Activated CD4-positive, alpha-beta T cell treated with anti-CD3 and anti-CD28 coated beads, Interleukin-2, amount 50 U/mL, for 1 hour (primary cell): ENCODE measurements at places on chromosomes 5 and 9.

GRCh38 chr9:95004411-95005277, 278.1 kb downstream of the AOPEP start:
- DNase-seq = peak; percentile 21

- DNase-seq = no peak
These were observed 180.7 kb downstream of the KDM4C start for GRCh38 chr9:6938447-6938846.

GRCh38 chr9:6672118-6672517, 26.6 kb upstream of the GLDC start:
- no peak for DNase-seq

- DNase-seq = no peak
These were observed 204.8 kb downstream of the CDH9 start for GRCh38 chr5:26833596-26833995.

- DNase-seq = no peak
These were observed 329.6 kb downstream of the GABRB2 start for GRCh38 chr5:161216877-161217276.

GRCh38 chr5:116577064-116577788, 2.6 kb upstream of the SEMA6A start:
- no peak for DNase-seq

DNA sequence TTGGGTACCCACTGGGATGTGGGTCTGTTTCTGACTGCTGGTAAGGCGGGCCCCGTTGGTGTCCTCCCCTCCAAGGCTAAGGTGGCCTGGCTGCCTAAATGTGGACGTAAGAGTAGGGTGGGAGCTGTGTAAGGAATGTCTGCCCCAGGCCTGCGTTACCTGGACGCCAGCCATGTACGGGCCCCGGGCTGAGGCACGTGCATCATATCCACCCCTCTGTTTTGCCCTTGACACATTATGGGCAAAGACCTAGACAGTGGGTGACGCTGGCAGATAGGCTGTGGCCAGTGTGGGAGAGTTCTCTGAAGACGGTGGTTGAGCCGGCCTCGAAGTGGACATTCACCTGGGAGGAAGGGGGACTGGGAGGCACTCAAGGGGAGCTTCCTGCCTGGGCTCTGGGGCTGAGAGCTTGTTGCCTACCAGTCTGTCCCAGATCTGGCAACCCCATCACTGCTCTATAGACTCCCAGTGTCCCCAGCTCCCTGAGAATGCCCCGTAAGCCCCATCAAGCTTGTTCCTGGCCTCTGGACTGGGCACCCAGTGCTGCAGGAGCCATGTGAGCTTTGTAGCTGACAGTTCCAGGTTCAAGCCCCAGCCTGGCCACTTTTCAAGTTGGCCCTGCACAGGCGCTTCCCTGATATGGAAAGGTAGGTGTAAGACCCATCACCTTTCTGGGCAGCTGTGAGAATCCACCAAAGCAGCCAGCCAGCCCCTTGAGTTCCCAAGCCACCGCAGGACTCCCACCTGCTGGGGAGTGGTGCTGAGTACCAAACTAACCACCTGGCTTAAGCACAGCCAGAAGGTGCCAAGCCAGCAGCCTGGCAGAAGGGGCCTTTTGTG, 3.2 kb upstream of the PRR7 start:
- no peak for DNase-seq

DNA sequence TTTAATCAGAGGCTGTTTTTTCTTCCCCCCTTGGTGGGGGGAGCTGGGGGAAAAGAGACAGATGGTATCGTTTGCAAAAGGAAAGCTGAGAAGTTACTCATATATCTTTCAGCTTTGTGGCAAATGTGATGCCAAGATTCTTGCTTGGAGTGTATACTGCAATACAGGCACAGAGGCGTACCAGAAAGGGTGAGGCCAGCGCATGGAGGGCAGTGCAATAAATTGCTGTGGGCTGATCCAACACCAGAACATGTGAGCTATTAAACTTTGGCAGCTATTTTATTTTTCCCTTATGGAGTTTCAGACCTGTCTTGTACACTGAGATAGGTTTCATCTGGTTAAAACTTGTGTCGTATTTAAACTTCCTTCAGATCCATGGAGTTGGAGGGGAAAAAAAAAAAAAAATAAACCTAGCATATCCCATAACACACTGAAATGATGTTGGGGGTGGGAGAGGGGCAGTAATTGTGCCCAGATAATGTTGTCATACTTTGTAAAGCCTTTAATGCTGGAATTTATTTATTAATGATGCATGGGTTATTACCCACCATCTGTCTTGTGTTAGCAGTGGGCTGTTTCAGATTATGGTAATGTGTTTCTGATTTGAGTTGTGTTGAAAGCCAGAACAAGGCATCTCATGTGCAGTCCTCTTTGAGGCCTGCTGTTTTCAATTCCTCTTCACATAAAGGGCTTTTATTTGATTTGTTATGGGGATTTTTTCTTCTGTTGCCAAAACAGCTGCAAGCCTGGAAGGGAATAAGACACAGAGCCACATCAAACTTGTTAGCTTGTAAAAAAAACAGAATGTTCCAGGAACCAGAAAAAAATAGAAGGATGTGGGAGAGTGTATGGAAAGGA, 891.3 kb downstream of the TLE1 start:
- DNase-seq = no peak

DNA sequence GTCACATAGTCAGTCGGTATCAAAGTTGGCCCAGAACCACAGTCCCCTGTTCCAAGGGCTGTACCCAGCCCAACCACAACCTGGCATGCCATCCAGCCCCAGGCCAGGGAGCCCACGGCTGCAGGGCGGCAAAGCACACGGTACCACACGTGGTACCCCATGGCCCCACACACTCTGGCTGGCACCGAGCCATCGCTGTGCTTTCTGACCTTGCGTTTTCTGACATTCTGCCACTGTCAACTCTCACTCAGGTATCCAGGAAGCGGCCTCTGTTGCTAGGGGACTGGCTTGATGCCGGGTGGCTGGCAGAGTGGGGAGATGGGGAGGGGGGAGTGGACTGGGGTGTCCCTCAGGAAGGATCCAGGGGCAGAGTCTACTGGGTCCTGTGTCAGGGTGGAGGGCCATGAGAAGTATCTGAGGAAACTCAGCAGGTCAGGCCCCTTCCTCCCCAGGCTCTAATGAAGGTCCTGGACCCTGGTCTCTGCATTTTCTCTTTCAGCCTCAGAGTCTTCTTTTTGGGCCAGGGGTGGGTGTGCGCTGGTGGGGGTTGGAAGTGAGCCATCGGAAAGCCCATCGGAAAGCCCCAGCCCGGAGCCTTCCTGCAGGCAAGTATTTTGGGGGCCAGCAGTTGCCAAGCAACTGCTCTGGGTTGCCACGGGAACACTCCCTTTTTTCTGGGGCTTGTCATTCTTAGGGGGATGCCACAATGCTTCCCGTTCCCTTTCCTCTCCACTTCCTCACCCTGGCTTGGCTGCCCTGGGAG, 21.0 kb upstream of the RALGDS start:
- DNase-seq = peak; percentile 82

DNA sequence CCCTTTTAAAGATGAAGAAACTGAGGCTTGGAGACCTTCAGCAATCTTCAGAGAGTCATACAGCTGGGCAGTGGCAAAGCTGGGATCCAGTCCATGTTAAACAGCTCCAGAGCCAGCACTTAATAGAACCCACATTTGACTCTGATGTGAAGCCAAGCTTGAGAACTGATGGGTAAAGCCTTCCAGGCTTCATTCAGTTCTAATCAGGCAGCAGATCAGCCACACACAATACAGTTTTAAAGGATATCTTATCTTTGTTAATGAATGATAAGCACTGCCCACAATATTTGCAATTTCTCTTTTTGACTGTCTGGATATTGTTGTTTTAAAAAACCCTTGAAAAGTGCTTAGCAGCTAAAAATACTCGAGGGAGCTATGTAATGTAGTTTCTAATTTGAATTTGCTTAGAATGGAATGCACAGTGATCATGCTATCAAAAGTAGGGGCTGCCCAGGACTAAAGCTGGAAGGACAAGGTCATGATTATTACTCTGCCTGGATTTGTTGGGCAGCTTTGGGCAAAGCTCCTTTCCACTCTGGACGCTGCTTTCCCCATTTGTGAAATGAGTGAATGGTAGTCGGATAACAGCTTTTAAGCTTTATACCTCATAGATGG, 31.3 kb upstream of the HTR4 start:
- DNase-seq = no peak

DNA sequence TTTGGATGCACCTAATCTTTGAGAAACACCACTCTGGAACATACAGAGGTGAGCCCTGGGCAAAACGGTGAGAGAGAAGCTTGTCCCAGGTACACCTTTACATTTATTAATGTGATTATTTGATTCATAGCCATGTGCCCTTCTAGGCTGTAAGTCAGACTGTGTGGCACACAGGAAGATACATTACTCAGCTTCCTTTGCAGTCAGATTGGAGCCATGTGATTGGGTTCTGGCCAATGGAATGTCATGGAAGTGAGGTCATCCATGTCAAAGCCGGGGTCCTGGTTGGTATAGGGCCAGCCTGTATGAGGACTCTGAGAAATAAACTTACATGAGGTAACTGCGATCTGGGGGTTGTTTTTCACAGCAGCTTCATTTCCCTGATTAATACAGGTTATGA, 106.8 kb upstream of the CD180 start:
- no peak for DNase-seq

GRCh38 chr5:154470947-154471870, 6.8 kb downstream of the HAND1 start:
- DNase-seq = no peak

GRCh38 chr5:140225396-140225795, 50.4 kb downstream of the CYSTM1 start:
- DNase-seq = no peak

- DNase-seq = no peak
These were observed 15.8 kb downstream of the CDH6 start for GRCh38 chr5:31209334-31209733.

DNA sequence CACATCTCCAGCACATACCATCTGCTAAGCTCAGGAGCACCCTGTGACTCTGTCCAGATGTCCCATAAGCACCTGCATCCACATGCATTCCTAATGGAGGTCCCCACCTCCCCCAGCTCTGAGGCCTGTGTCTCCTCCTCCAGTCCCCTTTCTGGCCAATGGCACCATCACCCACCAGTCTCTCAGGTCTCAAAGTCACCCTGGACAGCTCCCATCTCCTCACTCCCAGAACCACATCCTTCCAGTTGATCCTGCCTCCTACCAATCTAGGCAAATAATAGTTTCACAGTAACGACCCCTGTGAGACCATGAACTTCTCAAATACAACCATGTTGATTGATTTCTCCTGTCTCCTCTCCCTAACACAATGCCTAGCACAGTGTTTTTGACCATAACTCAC, 40.1 kb downstream of the GGTA1 start:
- DNase-seq = no peak

DNA sequence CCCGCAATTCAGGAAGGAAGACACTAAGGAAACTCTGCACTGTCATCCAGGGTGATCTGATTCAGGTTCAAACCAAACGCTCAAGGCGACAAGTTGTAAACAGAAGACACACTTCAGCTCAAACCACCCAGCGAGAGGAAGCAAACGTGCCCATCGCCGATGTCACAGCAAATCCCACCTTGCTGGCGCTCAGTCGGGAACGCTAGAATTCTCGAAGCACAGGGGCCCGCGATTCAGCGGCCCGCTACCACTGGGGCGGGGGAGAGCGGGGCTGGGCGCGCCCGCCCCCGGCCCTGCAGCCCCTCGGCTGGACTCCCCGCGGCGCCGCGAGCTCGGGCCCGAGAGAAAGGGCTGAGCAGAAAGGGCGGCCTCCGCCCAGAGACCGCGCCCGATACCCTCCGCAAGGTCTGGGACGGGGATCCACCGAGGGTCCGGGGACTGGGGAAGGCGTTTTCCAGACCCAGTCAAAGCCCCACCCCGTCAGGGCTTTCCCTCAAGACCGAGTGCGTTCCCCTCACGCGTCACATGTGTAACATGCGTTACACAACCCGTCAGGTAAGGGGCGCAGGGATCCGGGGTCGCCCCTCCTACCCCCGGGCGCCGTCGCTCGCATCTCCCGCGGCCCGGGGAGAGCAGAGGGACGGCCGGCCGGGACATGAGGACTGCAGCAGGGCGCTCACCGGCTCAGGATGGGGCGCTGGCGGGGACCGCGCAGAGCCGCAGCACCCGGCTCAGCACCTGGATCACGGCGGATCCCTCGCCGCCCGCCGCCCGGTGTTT, 469 bp downstream of the AGTPBP1 start:
- peak; percentile 57 for DNase-seq

- DNase-seq = no peak
These were observed 13.9 kb downstream of the NR4A3 start for GRCh38 chr9:99835581-99835980.

DNA sequence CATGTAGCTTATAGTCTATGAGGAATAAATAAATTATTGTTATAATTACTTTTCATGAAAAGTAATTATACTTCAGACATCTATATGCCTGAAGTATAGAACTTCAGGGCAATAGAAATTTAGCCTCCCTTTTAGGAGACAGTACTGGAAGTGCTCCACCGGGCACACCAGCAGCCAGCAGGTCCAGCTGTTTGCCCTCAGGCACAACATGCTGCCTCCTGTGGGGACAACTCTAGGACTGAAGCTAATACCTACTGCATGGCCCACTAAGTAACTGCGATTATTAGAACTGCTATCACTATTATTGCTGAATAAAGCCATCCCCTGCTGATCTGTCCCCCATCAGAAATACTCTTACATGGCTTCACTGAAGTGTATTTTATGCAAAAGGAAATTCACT, 329.6 kb downstream of the MED10 start:
- no peak for DNase-seq

GRCh38 chr5:95162231-95162992, 122.5 kb downstream of the MCTP1 start:
- no peak for DNase-seq

GRCh38 chr5:73757416-73757815, 131.4 kb downstream of the ARHGEF28 start:
- no peak for DNase-seq

GRCh38 chr9:104810421-104811339, 46.8 kb downstream of the NIPSNAP3B start:
- DNase-seq = no peak

DNA sequence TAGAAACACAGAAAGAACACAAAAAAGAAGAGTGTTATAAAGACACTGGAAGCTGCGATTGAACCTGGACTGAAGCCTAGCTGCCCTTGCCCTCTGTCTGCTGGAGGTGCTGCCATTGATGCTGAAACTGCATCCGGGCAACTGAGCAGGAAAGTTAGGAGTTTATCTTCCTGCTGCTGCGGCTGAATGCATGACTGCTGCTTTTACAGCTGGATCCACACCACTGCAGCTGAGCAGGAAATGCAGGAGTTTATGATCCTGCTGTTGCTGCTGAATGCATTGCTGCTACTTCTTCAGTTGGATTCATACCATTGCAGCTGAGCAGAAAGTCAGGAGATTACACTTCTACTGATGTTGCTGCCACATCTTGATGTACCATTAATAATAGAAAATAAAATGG, 21.8 kb upstream of the JAKMIP2 start:
- no peak for DNase-seq

GRCh38 chr9:110447476-110447875, 109.8 kb upstream of the TXNDC8 start:
- DNase-seq = no peak

GRCh38 chr5:177409043-177409801, at the start of gene F12:
Gene F12 (minus strand): TSS chr5:177409564. CDS start chr5:177409527, 37 bp downstream.
- DNase-seq = no peak

GRCh38 chr5:146441896-146442295, 5.2 kb upstream of the TCERG1 start:
- DNase-seq = no peak

- DNase-seq = no peak
These were observed 542.1 kb downstream of the BNC2 start for GRCh38 chr9:16328349-16328748.

GRCh38 chr5:77080905-77081304, 6.2 kb downstream of the ZBED3 start:
- no peak for DNase-seq
